ENCODE measurements at places on chromosomes 6 and 20. TPM values are rescaled to one million over a fixed set of nuclear protein-coding genes. Genes with fewer than 3 reads are reported as not detected.

DNA sequence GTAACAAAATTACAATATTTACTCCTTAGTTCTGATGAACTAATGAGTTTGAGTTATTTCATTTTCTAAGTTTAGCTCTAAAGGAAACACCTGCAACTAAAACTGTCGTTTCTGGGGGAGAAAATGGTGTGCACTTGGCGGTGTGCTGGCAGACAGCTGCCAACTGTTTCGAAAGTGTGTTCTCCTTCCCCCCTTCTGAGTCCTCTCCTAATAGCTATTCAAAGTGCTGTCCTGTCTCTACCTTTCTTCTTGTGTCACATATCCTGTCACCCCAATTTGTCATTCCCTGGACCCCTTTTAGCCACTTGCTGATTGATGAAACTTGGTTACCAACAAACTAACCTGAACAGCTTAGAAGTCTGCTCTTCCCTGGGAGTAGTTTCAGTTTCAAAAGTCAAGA lies 4.9 kb upstream of the UBE2J1 start:
- no peak for DNase-seq

DNA sequence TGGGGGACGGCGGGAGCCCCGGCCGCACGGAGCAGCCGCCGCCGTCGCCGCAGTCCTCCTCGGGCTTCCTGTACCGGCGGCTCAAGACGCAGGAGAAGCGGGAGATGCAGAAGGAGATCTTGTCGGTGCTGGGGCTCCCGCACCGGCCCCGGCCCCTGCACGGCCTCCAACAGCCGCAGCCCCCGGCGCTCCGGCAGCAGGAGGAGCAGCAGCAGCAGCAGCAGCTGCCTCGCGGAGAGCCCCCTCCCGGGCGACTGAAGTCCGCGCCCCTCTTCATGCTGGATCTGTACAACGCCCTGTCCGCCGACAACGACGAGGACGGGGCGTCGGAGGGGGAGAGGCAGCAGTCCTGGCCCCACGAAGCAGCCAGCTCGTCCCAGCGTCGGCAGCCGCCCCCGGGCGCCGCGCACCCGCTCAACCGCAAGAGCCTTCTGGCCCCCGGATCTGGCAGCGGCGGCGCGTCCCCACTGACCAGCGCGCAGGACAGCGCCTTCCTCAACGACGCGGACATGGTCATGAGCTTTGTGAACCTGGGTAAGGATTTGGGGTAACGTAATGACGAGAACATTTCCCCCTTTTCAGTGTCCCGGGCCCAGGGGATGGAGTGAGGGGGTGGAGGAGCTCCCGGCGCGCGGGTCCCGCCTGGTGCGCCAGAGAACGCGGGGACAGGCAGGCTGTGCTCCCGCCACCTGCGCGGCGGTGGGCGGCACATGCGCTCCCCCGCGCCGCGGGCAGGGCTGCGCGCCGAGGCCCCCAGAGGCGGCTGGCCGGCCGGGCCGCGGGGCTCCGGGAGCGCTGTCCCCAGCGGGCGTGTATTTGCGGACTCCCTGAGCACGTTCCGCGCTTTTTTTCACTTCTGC lies 1.4 kb downstream of the BMP6 start:
- peak; percentile 46 for DNase-seq

GRCh38 chr20:62411479-62412193 lies 4.6 kb upstream of the CABLES2 start:
- DNase-seq, result no peak

- DNase-seq, result peak; percentile 79
These were observed 85.4 kb upstream of the PRSS16 start for GRCh38 chr6:27161946-27162603.

The ALDH5A1 gene
- 1.0 TPM for total RNA-seq

GRCh38 chr20:11958855-11959254 lies 41.2 kb downstream of the BTBD3 start:
- DNase-seq, result no peak

GRCh38 chr6:126786262-126786661 lies 332.2 kb upstream of the RSPO3 start:
- peak; percentile 68 for DNase-seq

- DNase-seq, result peak; percentile 53
These were observed 59.9 kb downstream of the MACROD2 start for GRCh38 chr20:14055127-14055742.

- no peak for DNase-seq
These were observed 2.8 kb downstream of the CITED2 start for GRCh38 chr6:139371421-139372203.

Measured in HT1080 (cell line).